CD4-positive, alpha-beta T cell (primary cell): ENCODE measurements at places on chromosomes 11 and 22.

- no peak for DNase-seq
Measured at GRCh38 chr11:126188332-126189108, 22.9 kb downstream of the RPUSD4 start.

DNA sequence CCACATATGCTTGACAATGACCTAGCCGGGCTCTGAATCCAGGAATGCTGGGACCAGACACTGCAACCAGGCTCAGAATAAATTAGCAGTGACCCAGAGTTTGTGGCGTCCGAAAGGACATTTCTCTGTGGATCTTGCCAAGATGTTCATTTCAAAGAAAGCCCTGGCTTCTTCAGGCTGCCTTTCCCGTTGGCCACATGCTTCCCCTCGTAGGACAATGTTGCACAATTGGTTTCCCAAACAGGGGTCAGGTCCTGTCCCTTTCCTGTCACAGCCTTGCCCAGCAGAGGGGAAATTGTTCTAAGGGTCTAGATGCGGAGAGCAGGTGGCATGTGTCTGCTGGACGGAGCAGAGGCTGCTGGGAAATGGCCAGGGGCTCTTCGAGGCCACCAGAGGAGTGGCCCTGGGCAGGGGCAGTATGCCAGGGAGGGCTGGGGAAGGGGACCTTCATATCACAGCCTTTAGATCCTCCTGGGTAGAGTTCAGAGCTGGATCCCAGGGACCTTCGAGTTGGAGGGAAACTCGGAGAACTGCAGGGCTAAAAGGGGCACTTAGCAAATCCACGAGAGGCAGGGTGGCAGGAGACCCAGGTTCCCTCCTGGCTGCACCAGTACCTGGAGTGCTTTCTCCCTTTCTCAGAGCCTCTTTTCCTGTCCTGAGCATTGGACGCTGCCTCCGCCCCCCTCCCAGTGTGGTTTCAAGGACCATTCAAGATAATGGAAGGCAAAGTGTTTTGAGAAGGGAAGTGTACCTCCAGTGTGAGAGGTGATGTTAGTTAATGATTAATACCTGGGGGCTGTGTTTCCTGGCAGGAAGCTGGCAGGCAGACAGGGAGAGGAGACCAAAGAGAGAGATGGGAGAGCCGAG is 42.3 kb downstream of the C11orf96 start:
- no peak for DNase-seq

DNA sequence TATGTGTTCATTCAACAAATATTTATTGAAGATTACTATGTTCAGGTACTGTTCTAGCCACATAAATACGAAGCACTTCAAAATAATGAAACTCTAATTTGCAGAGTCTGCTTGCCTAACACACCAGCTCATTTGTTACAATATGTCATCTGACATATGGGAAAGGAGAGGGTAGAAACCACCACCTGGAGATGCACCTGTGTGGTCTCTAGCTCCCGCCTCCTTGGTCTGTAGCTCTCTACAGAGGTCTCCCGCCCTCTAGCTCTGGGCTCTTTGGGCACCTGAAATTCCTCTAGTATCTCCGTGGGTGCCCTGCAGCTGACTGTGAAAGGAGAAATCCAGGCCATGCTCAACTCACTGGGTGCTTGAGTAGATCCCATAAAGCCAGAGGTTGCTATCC is 51.4 kb upstream of the DBX1 start:
- no peak for DNase-seq

DNA sequence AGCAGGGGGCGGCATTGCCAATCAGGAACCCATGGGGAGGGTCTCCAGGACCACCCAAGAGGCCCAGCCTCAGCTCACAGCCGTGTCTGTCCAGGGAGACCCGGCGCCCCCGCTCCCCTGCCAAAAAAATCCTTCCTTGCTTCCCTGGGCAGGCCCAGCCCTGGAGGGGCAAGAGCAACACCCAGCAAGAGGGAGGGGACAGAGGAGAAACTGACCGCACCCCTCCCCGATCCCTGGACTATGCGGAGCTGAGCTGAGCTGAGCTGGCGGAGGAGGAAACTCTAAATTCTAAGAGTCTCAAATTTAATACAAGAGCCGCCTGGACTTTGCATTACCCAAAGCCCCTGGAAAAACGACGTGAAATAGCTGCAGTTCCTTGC is 52.0 kb upstream of the SHISAL1 start:
- no peak for DNase-seq

- no peak for DNase-seq
Measured at GRCh38 chr11:99015634-99016454, 4.9 kb upstream of the CNTN5 start.

- DNase-seq: no peak
Measured at GRCh38 chr11:45593992-45594391, 71.4 kb downstream of the CHST1 start.

- DNase-seq: peak; percentile 67
Measured at GRCh38 chr11:11787305-11788062, 54.3 kb upstream of the USP47 start.

- DNase-seq: peak; percentile 11
Measured at GRCh38 chr11:69210310-69211035, 54.7 kb downstream of the SMIM38 start.

DNA sequence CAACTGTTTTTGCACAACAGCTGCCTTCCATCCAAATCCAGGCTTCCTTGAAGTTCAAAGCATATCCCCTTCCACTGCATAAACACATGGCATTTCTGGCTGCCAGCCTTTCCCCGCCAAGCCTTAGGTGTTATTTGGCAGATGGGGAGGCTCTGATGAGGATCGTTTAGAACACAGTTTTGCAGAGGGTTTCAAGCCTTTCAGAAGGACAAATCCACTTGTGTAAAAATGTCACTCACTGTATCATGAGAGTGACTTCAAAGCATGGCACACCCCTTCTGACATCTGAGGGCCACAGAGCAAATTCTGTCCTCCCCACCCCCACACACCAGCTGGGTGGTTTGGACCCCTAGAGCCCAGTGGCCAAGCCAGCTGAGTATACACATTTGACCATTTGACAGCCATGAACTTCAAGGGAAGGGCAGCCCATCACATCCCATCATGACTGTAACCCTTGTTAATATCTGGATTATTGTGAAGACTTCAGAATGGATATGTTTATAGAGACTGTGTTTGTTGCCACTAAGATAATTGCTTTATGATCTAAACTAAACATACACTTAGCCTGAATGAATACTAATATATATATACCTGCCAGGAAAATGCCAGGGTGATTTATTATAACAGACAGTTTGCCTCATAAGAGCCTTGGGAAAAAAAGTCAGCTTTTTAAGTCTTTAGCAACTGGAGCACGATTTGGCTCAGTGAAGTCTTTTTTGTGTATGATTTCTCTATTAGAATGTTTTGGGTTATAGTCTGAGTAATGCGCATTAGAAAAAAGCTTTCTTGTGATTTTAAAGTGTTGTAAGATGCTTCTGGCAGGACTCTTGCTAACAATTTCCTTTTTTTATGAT is 31.9 kb downstream of the FBLN1 start:
- DNase-seq: no peak

GRCh38 chr11:105000167-105000566 is 22.8 kb downstream of the CASP5 start:
- DNase-seq: no peak

- DNase-seq: no peak
Measured at GRCh38 chr11:117384045-117384444, 56.4 kb downstream of the CEP164 start.

DNA sequence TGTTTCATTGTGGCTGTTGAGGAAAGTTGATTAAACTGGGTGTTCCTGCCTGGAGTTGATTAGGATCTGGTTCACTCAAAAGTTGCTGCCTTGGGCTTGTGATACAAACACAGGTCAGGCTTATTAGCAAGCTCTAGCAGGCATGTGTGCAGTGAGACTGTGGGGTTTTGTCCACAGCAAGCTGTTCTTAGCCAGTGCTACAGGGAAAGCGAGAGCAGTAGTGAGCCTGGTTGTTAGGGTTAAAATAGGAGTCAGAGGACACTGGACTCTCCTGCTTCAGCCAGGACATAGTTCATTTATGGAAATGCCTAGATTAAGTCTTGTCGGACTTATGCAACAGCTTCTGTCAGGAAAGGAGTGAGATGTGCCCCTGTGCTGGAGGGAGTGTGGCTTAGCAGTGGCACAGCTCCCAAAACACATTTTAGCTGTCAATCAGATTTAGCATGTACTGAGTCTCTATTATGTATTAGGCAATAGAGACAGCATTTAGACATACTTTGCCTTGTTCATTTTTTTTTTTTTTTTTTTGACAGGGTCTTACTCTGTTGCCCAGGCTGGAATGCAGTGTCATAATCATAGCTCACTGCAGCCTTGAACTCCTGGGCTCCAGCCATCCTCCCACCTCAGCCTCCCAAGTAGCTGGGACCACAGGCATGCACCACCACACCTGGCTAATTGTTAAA is 8.7 kb downstream of the SNRPD3 start:
- no peak for DNase-seq

- no peak for DNase-seq
Measured at GRCh38 chr22:25038771-25039170, 86.3 kb downstream of the KIAA1671 start.

- no peak for DNase-seq
Measured at GRCh38 chr11:2724653-2725367, 25.0 kb upstream of the KCNQ1OT1 start.

- DNase-seq: no peak
Measured at GRCh38 chr11:120880498-120881175, 143.3 kb upstream of the TBCEL start.

GRCh38 chr11:94897330-94897768 is 76.0 kb downstream of the CWC15 start:
- DNase-seq: peak; percentile 13

GRCh38 chr11:7846003-7846402 is 49.3 kb upstream of the OR5P2 start:
- no peak for DNase-seq

DNA sequence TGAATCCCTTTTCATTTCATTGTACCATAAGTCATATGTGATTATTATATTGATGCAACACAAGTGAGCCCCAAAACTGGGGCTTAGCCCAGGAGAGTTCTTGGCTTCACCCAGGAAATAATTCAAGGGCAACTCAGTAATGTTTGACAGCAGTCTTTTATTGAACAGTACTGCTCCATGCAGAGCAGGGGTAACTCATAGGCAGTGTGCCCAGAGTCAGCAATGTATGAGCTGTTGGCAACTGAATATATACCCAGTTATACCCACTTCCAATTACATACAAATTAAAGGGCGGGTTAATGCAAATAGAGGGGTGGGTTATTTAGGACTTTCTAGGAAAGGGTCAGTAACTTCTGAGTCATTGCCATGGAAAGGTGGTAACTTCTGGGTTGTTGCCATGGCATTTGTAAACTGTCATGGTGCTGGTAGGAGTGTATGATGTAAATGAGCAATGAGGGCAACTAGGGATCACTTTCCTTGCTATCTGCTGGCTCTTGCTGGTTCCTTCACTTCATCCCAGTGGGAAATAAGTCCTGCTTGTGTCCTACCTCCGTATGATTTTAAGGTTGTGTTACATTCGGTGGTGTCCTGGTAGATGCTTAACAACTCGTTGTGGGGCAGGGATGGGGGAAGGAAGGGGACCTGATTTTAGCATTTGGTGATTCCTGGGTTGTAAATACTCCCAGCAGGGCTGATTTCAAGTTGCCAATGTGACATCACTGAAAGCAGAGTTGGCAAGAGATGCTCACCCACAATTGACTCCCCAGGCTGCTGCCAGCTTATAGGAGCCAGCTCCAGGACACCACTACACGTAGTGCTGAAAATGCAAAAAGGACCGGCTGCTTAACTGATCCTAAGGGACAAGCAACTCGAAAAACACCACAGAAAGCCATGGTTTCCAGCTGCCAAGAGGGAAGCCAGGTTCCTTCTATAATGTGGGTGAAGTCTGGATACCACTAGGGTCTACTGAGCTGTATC is 70.1 kb downstream of the SYT9 start:
- no peak for DNase-seq

GRCh38 chr22:40043793-40044101 is 49.0 kb downstream of the FAM83F start:
- no peak for DNase-seq

DNA sequence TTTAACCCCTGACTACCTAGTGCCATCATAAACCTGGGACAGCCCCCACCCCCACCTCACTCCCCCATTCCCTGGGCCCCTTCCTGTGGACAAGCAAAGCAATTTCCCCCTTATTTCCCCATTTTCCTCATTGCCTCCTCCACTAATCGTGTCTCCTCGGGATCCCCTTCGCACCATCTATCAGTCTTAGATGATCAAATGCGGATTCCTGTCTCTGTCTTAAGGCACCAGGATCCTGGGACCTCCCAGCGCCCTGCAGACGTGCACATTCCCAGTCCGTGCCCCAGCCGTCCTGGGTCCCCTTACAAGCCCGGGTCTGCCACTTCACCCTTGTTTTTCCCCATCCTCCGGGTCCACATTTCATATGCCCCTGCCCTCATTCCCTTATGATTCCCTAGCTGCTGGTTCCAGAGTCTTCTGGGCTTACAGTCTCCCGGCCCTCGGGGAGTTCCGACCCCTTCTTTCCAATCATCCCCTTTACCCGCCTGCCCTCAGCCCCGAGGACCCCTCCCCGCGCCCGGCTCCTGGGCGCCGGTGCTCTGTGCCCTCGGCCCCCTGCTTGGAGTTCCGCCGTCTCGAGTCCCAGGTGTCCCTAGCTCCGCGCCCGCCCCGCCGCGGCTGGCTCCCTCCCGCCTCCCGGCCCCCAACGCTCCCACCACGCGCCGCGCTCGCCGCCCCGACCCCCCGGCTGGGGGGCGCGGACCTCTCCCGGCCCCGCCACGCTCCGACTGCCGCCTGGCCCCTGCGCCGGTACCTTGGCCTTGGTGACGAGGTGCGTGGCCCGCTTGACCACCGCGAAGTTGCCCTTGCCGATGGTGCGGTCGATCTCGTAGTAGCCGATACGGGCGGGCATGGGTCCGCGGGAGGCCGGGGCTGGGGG is 599 bp downstream of the SIK3 start:
- peak; percentile 20 for DNase-seq

- no peak for DNase-seq
Measured at GRCh38 chr11:46281371-46281831, 3.9 kb downstream of the CREB3L1 start.

DNA sequence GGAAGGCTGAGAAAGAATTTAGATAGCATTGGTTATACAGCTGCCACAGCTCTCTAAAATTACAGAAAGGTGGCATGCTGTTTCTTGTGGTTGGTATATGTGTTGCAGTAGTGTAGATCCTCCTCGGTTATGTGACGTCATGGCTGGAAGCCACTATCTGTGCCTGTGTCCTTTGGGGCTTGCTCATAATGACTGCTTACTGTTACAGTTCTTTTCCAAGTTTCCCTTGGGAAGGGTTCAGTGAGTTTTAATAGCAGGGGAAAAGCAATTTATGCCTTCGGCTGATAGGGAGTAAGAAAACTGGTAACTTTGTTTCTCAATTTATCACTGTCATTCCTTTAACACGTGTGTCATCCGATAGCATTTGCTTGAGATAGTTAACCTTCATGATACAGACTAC is 47.2 kb downstream of the POLD3 start:
- DNase-seq: no peak
